SW480 (cell line): ENCODE measurements at places on chromosomes 2 and 18.
A peak's percentile ranks its signal among the peaks of the same experiment; 100 is the strongest.

DNA sequence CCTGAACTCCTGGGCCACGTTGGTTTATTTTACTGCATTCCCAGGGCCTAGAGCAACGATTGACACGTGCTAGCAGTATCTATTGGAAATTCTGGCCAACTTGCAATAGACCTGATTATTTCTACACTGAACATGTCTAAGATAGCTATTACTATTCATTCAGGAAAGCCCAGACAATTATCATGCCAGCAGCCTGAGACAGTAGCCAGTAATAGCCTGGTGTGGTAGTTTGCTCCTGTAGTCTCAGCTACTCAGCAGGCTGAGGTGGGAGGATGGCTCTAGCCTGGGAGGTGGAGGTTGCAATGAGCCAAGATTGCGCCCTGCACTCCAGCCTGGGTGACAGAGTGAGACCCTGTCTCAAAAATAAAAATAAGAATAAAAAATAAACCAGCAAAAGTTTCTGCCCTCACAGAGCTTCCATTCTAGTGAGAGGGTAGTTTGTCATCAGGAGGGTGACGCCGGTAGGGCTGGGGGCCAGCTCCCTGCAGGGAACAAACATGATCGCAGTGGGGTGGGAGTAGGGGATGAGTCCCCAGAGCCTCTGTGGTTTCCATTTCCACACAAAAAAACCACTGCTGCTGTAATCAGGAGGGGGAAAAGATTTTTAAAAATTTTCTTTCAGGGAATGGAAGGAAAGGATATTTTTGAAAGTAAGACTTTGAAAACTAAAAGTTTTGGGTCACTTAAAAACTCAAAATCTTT lies 4.3 kb downstream of the CASP8 start:
- no peak for DNase-seq

- no peak for DNase-seq
Observed at GRCh38 chr2:118481299-118481698, 366.1 kb downstream of the EN1 start.

GRCh38 chr2:23803264-23803964 lies 123.5 kb downstream of the ATAD2B start:
- DNase-seq: no peak

DNA sequence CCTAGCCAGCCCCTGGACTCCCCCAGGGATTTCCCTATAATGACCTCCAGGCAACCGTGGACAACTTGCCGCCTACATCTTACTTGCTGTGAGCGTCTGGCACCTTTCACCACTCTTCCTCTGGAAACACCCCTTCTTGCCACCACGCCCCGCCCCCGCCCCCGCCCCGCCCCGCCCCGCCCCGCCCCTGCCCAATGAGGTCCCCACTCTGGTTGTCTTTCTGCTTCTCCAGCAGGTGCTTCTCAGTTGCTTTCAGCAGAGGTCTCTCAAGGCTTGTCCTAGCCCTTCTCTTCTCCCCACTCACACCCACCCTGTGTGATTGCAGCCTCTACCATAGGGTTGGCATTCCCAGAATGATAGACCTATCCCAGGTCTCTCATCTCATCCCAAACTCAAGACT lies 214.5 kb downstream of the EN1 start:
- DNase-seq: peak; percentile 46

DNA sequence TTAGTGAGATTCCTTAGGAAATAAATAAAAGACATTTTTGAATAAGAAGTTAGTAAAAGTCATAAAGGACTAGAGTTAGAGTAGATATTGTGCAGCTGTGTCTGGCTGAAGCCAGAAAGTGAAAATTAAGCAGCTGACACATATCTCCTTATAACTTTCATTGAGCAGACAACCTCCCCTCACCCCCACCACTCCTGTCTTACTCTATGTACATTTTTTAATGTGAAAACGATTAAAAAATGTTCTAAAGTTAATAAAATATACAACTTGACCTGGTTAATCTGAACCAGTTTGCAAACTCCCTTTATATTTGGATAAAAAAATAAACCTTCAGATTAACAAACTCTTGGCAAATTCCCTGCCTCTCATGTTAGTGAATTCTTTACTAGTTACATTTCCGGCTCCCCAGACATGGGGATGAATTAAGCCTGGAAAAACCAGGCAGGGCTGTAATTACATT lies 462.8 kb downstream of the MEIS1 start:
- DNase-seq: no peak

GRCh38 chr2:169372561-169372960 lies 10.2 kb upstream of the LRP2 start:
- no peak for DNase-seq

- peak; percentile 44 for DNase-seq
Observed at GRCh38 chr2:26299471-26300101, 46.4 kb upstream of the SELENOI start.

GRCh38 chr2:10668402-10669012 lies 21.3 kb downstream of the NOL10 start:
- peak; percentile 52 for DNase-seq

DNA sequence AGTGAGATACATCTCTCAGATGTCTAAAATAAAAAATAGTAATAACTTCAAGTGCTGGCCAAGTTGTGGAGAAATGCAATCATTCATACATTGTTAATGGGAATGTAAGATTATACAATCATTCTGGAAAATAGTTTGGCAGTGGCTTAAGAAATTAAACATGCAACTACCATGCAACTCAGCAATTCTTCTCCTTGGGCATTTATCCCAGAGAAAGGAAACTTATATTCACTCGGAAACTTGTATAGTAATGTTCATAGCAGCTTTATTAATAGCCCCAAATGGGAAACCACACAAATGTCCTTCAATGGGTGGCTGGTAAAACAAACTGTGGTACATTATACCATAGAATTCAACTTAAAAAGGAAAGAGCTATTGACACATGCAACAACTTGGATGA lies 274.0 kb upstream of the SPRED2 start:
- no peak for DNase-seq

DNA sequence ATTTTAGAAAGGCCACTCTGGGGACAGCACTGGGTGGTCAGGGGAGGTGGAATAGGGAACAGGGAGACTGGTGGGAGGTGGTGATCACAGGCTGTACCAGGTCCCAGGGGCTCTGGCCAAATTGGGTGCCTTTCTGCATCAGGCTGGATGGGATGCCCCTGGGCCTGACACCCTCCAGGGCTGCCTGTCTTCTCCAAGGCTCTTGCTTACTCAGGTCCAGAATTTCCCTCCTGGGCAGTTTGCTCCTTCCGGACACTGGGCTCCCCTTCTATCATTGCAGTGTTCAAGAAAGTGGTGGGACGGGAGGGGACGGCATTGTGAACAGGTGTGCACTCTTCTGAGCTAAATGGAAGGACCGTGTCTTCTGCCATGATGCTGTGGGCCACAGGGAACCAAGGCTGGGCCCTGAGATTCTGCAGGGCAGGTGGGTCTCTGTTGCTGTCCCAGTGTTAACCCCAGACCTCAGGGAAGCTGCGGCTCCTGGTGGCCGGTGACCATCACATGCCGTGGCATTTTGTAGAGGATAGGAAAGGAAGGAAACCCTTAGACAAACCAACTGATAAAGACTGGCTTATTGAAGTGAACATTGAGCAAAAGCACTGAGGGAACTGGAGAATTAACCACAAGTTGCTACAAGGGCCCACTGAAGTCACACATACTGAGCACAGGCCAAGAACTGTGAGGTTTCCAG lies 93.7 kb upstream of the HS6ST1 start:
- no peak for DNase-seq

- DNase-seq: no peak
Observed at GRCh38 chr2:29065068-29065811, 9.1 kb downstream of the PCARE start.

GRCh38 chr2:186713691-186714090 lies 19.8 kb downstream of the FAM171B start:
- no peak for DNase-seq

- DNase-seq: no peak
Observed at GRCh38 chr2:63849381-63850203, 7.9 kb downstream of the UGP2 start.

DNA sequence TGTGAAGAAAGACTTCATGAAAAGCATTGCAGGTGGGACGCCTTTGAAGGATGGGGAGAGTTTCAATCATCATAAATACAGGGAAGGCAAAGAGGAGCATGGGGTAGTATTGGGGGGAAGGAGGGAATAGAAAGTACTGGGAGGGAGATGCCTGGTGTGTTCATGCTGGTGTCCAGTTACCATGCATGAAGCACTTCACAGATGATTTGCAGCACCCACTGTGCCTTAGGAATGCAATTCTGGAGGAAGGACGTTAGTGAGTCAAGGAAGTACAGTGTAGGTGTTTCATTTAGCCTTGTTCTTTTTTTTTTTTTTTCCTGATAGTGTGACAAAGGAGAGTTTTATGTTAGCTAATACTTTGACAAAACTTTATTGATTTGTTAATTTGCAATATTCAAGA lies 36.8 kb downstream of the ADAM23 start:
- DNase-seq: no peak

DNA sequence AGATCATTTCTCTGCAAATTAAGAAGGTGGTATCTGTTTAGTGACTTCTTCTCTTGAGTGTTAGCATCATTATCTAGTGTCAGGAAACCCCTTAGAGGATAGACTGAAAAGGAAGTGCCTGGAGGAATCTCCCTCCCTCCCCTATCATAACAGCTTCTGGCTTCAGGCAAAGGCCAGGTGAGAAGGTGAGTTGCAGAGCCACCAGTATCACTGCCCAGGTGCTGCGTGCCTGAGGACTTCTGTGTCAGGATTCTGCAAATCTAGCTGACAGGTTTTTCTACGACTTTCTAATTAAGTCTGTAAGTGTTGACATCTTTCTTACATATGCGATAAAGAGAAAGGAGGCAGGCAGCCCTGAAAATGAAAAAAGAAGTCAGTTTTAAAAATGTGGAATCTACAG lies 111.9 kb downstream of the CCDC85A start:
- no peak for DNase-seq

GRCh38 chr18:47206945-47207637 lies 30.9 kb upstream of the IER3IP1 start:
- no peak for DNase-seq

GRCh38 chr2:97677480-97677879 lies 8.0 kb downstream of the C2orf92 start:
- DNase-seq: no peak

DNA sequence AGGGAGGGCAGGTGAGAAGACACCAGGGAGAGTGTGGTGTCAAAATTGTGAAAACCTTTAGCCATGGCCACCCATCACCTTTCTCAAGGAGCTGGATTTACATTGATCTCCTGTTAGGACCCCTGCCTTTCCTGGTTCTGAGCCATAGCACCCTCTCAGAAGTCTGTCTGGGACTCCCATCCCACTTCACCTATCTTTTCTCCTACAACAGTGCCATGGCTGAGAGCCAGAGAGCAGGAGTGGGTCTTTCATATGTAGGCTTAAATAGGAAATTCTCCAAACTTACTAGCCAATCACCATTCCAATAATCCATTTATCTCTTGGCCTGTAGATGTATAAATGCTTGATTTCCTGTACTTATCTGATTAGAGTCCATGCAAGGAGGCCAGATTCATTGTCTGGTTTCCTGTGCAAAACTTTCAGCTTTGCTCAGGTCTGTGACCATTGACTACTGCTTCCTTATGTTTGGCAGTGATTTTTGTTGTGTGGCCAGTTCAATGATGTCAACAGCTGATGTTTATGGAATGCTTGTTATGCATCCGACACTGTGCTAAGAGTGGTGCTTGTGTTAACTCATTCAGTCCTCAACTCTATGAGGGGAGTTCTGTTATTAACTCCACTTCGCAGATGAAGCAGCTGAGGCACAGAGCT lies 57.6 kb upstream of the IGFBP5 start:
- no peak for DNase-seq

- no peak for DNase-seq
Observed at GRCh38 chr18:25279556-25279955, 72.4 kb downstream of the ZNF521 start.

DNA sequence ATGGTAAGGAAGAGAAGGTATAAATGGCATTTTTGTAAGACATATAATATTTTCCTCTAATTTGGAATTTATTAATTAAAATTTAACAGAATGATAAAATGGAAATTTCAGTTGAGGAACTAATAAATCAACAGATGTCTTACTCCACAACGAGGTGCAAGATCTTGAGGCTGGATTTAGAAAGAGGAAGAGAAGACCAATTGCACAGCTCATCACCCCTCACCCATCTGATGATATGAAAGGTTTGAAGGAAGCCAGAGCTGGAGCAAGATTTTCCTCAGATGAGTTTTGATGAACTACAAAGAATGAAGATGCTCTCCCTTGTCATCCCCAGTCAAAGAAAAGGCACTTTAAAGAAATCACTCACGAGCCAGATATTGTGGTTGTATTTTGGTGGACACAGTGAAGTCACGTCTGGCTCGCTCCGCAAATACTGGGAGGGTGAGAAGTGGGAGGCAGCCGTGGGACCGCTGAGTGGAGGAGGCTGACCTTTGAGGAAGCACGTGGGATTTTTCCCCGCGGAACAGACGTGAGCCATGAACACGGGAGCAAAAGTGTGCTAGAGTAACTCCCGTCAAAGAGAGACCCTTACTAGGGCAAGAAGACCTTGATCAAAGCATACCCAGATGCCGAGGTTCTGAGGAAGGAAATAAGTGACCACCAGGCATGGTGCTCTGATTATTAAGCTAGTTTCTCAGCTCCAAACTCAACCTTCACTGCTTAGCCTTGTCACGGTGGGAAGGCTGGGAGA lies 511.4 kb downstream of the RNF144A start:
- DNase-seq: no peak

DNA sequence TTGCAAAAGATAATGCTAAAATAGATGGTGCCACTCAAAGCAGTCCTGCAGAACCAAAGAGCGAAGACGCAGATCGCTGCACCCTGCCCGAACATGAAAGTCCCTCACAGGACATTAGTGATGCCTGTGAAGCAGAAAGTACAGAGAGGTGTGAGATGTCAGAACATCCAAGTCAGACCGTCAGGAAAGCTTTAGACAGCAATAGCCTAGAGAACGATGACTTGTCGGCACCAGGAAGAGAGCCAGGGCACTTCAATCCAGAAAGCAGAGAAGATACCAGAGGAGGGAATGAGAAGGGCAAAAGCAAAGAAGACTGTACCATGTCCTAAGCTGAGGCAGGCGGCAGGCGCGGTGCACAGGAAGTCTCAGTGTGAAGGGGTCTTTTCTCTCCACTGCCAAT lies 34.8 kb upstream of the RBM44 start:
- DNase-seq: no peak

GRCh38 chr2:174635776-174636404 lies 38.3 kb upstream of the WIPF1 start:
- no peak for DNase-seq

GRCh38 chr2:3493615-3494007 lies 25.7 kb downstream of the ADI1 start:
- DNase-seq: no peak

GRCh38 chr2:74481961-74482800 lies 617 bp downstream of the CCDC142 start:
- peak; percentile 69 for DNase-seq

DNA sequence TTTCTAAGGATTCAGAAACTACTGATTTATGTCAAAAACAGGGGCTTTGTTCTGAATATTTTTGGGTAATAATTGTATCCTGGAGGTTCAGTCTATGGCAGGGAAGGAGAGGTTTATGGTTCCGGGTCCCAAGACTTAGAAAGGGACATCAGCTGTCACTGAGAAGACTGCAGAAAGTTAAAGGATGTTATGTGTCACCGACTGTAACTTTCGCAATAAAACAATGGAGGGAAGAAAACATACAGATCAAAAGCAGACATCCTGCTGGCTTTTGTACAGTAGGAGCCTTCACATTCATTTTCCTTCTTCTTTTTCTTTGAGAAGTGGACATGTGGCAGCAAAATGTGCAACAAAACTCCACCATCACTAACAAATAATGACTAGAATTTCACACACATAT lies 900.7 kb upstream of the SOX11 start:
- DNase-seq: no peak
